ENCODE measurements at places on chromosomes 4 and X. TPM values are rescaled to one million over a fixed set of nuclear protein-coding genes. Genes with fewer than 3 reads are reported as not detected.

GRCh38 chrX:95884186-95884585 is 800.5 kb upstream of the DIAPH2 start:
- DNase-seq: no peak

Gene DRD5
- polyA plus RNA-seq: not detected

DNA sequence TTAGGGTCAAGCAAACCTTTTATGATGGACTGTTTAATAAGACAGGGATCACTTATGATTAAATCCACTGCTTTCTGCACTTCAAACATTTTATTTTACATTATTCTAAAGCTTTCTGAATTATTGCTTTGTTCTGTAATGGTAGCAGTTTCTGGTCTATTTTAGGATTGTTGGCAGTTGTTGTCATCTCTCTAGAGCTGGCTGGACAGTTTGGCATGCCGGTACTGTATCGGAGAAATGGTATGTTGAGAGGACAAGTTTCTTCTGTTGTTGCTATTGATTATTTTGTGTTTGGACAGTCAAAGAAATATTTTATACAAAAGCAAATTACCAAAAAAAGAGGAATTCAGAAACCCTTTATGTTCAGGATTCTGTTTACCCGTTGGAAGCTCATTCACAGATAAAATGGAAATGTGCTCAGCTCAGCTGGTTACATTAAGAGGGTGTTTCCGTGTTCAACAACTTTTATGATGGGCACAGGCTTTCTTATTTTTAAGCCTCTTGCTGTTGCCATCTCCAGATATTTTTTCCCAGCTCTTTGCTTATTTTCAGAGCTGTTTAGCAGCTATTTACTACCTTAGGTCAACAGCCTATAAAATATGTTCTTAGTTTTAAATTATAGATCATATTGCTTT is 214.6 kb upstream of the IGFBP7 start:
- DNase-seq: no peak

DNA sequence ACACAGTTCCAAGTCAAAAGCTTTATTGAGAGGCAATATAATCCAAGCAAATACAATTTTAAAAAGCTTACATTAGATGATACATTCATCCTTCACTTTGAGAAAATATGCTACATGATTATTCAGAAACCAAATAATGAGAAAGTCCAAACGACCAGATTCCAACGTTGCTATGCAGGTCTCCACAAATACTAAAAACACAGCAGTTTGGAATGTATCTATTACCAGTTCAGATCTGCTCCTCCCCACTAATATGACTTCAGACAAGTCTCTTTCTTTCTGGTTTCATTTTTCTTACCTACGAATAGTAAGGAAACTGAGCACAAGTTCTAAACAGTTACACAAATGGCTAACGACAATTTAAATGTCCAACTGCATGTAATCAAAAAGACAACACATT is 9.5 kb downstream of the NAF1 start:
- DNase-seq: peak; percentile 88

Gene SYN1
- 0.56 TPM for polyA plus RNA-seq

DNA sequence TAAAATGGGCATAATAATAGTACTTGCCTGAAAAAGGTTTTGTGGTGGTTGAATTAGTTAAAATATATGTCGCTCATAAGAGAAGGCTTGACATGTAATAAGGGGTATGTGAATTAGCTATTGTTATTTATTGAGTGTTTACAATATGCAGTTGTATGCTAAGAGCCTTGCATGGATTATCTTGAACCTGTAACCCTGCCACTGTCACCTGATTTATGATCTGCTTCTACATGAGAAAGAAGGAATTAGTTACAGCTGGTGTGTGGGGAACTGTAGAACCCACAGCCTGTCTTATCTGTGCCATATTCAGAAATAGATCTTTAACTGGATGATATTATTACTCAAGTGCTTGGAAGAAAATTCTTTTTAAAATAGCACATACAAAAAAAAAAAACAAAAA is 227.7 kb downstream of the LDB2 start:
- no peak for DNase-seq

Gene PDZD4
- 0.38 TPM for polyA plus RNA-seq

- DNase-seq: peak; percentile 16
Observed at GRCh38 chrX:18833071-18833731, 125.8 kb downstream of the PPEF1 start.

Gene DUSP21
- not detected for polyA plus RNA-seq

Gene SYTL4
- 1.6 TPM for polyA plus RNA-seq

- DNase-seq: no peak
Observed at GRCh38 chr4:5340991-5341451, 289.7 kb downstream of the STK32B start.

- no peak for DNase-seq
Observed at GRCh38 chr4:1409079-1409478, 2.8 kb upstream of the NKX1-1 start.

Gene ETDB
- not detected for polyA plus RNA-seq

GRCh38 chr4:118356731-118357130 is 3.9 kb upstream of the PRSS12 start:
- DNase-seq: peak; percentile 37

Gene BEND2
- polyA plus RNA-seq: not detected

- no peak for DNase-seq
Observed at GRCh38 chrX:17411205-17411604, 36.2 kb downstream of the NHS start.

DNA sequence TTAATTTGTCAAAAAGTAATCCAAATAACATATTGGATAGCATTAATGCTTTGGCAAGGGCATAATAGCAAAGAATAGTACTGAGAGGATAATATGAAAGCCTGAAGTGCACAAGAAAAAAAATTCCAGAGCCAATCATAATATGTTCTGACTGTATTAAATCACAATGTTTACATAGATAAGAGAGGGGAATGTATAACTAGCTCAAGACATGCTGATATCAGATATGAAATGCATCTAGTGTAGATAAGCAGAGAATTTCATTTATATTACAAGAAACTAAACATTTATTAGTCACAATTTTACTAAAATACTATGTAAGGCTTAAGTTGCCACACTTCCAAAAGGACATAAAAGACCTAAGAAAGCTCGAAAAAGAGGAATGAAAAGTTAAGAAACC is 193.3 kb downstream of the BANK1 start:
- DNase-seq: no peak

Gene XKRX
- 0.26 TPM for polyA plus RNA-seq

DNA sequence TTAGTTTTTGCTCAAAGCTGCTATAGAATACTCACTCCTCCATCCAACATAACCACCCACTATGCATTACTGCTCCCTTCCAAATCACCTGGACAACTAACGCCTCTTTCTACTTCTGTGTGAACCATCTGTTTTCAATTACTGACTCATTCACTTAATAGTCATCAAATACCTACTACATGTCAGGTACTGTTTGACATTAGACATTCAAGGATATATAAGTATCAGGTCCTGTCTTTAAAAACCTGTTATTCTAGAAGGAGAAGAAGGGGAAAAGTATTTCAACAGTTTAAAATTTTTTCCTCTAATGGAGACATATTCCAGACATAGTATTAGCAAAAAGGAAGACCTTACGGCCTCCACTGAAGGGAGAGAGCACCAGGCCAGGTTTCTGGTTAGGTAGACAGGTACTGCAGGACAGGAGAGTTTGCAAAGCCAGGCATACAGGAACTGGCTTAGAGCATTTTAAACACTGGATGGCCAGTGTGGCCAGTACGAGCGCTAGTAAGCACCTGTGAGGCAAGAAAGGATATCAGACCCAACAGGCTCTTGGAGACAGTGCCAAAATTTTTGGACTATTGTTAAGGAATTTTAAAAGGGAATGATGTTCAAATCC is 39.0 kb downstream of the SH3RF1 start:
- no peak for DNase-seq

Gene SMS
- 166 TPM for polyA plus RNA-seq

GRCh38 chrX:9388450-9388849 is 76.4 kb upstream of the TBL1X start:
- DNase-seq: no peak

Gene DCAF4L1
- 0.03 TPM for polyA plus RNA-seq

Gene XK
- polyA plus RNA-seq: 0.03 TPM

Gene DGAT2L6
- polyA plus RNA-seq: not detected

DNA sequence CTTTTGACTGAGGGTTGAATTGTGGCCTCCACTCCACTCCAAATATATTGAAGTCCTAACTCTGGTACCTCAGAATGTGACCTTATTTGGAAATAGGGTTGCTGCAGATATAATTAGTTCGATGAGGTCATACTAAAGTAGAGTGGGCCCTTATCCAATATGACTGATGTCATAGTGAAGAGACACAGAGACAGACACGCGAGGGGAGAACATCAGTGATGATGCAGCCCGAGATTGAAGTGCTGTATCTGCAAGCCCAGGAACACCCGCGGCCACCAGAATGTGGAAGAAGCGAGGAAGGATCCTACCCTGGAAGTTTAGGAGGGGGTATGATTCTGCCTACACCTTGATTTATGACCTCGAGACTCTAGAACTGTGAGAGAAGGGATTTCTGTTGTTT is 279.0 kb downstream of the ANKRD50 start:
- no peak for DNase-seq

Gene ATOH1
- not detected for polyA plus RNA-seq

DNA sequence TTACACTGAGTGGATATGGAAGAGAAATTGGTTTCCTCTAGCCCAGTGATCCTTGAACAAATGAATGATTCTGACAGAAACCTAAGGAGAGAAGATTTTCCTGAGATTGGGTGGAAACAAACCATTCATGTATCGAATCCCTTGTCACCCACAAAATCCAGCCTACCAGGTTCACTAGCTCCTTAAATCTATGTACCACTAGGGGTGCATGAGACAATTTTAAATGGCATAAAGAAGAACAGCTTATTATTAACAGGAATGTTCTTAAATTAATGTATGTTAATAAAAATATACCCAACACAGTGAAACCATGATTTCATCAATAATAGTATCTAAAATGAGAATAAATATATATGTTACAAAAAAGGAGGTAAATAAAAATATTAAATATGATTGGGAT is 118.4 kb upstream of the LNX1 start:
- DNase-seq: no peak

DNA sequence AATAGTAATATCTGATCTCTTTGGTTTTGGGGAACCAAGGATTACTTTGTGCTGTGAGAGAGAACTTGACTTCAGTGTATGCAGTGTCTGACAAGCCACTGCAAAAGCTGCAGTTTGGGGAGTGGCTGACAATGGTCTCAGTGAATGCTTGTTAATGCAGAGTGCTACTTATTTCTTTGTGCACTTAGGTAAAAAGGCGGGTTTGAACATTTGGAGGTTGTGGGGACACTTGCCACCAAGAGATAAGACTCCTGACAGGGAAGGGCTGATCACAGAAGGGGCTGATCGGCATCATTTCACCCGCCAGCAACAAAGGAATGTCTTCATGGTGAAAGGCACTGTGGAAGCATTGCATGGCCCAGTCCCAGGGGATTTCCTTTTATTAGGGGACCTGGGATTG is 28.6 kb upstream of the USP46 start:
- DNase-seq: no peak

DNA sequence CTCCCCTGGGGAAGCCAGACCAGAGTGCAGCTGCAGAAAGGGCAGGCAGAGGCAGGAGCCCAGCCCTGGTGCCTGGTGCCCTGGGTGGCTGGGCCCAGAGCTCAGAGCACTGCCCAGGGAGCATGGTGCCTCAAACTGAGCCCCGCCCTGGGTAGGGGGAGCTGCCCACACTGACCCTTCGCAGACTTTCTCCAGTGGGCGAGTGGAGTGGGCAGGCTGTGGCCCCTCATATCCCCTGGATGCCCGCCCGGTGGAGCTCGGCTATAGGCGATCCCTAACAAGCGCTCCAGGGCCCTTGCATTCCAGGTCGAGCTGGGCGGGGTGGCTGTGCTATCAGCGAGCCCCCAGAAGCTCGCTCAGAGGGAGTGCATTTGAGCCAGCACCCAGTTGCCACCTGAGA is 17.1 kb upstream of the ADRA2C start:
- no peak for DNase-seq

Gene CXCL9
- not detected for polyA plus RNA-seq
